Naive B cell (primary cell): ENCODE measurements at places on chromosomes 2 and 18. TPM values are rescaled to one million over a fixed set of nuclear protein-coding genes. Genes with fewer than 3 reads are reported as not detected.

Gene TRAF3IP1
- 2.8 TPM for polyA plus RNA-seq

Gene ATG4B
- polyA plus RNA-seq: 61.5 TPM

Gene CAPN14
- not detected for polyA plus RNA-seq

Gene DNAH6
- not detected for polyA plus RNA-seq

Gene KCNS3
- not detected for polyA plus RNA-seq

Gene PPP3R1
- 11.2 TPM for polyA plus RNA-seq

Gene GTF2A1L
- polyA plus RNA-seq: not detected

Gene SANBR
- 1.3 TPM for polyA plus RNA-seq

DNA sequence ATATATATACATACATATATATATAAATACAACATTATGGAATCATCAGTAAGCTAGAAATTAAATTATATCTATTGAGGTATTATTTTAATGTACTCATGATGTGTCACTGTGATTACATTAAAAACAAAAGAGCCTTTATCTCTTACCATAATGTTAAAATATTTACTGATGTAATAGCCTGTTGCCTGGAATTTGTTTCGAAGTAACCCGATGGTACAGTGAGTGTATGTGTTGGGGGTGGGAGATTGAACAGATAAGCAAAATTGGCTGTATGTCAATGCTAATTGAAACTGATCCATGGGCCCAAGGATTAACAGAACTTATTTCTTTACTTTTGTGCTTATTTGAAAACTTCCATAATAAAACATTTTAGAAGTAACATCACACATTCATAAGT is 1473.2 kb downstream of the LRP1B start:
- DNase-seq: no peak
- no peak overlapping the region for H3K27ac ChIP-seq
- H3K4me1 ChIP-seq: no peaks in the 10 kb centered on the region
- no peak overlapping the region for H3K4me3 ChIP-seq
- H3K36me3 ChIP-seq: no peaks in the 10 kb centered on the region
- H3K27me3 ChIP-seq: no peaks in the 10 kb centered on the region

- H3K36me3 ChIP-seq: peaks cover 47% of the 10 kb centered on the region
- H3K27ac ChIP-seq: no peak overlapping the region
- H3K4me1 ChIP-seq: no peaks in the 10 kb centered on the region
- no peaks in the 10 kb centered on the region for H3K27me3 ChIP-seq
Observed at GRCh38 chr2:127321303-127321702, 27.4 kb upstream of the ERCC3 start.

GRCh38 chr2:100957996-100958653 is 44.0 kb upstream of the RPL31 start:
- peaks cover 5% of the 10 kb centered on the region for H3K36me3 ChIP-seq
- H3K4me3 ChIP-seq: no peak overlapping the region
- H3K27me3 ChIP-seq: peaks cover 21% of the 10 kb centered on the region
- no peak for DNase-seq

DNA sequence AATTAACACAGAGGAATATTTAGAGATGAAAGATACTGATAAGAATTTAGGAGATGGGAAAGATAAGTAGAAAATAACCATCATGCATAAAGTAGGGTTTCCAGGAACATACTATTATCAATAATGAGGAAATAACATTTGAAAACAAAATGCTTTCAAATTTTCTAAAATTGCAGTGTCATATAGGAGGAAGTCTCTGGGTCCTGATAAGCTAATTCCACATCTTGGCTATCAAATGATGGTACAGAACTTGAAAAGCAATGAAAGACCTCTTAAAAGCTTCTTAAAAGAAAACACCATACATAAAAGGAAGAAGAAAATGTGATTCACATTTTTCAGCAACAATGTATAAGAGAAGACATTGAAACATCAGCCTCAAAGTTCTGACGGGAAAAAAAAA is 1024.8 kb downstream of the TSN start:
- DNase-seq: no peak
- H3K36me3 ChIP-seq: no peaks in the 10 kb centered on the region
- no peaks in the 10 kb centered on the region for H3K4me1 ChIP-seq
- no peak overlapping the region for H3K27ac ChIP-seq
- H3K4me3 ChIP-seq: no peak overlapping the region

- H3K4me1 ChIP-seq: no peaks in the 10 kb centered on the region
- no peaks in the 10 kb centered on the region for H3K27me3 ChIP-seq
- no peak overlapping the region for H3K4me3 ChIP-seq
- peaks cover 9% of the 10 kb centered on the region for H3K36me3 ChIP-seq
- DNase-seq: no peak
Observed at GRCh38 chr2:206112846-206113547, 27.0 kb upstream of the INO80D start.

- no peak for DNase-seq
- peaks cover 28% of the 10 kb centered on the region for H3K4me1 ChIP-seq
- H3K4me3 ChIP-seq: no peak overlapping the region
- no peaks in the 10 kb centered on the region for H3K36me3 ChIP-seq
- H3K27me3 ChIP-seq: no peaks in the 10 kb centered on the region
- H3K27ac ChIP-seq: no peak overlapping the region
Observed at GRCh38 chr2:207974216-207974605, 51.1 kb downstream of the PLEKHM3 start.

- H3K27ac ChIP-seq: peak overlapping the region; percentile 50
- no peaks in the 10 kb centered on the region for H3K27me3 ChIP-seq
- peaks cover 11% of the 10 kb centered on the region for H3K4me1 ChIP-seq
- no peak for DNase-seq
- H3K36me3 ChIP-seq: peaks cover 21% of the 10 kb centered on the region
Observed at GRCh38 chr2:197045115-197045514, 118.6 kb upstream of the PGAP1 start.

DNA sequence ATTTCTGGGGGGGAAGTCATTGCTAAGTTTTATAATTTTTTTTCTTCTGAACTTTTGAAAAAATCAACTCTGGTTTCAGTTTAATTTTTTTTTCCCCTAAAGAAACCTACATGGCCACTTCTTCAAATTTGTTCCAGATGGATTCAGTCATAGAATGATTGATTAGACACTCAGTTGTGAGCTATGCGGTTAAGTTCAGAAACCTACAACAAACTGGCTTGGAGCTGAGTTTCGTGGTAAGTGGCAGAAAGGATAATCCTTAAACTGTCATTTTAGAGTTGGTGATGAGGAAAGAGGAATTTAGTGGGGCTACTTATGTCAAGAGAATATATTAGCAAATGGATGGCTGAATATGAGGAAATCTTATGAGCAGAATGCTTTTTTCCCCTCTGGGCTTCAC is 23.7 kb downstream of the EFEMP1 start:
- no peak overlapping the region for H3K27ac ChIP-seq
- H3K36me3 ChIP-seq: no peaks in the 10 kb centered on the region
- H3K4me3 ChIP-seq: no peak overlapping the region
- H3K4me1 ChIP-seq: no peaks in the 10 kb centered on the region
- peaks cover 9% of the 10 kb centered on the region for H3K27me3 ChIP-seq
- no peak for DNase-seq

DNA sequence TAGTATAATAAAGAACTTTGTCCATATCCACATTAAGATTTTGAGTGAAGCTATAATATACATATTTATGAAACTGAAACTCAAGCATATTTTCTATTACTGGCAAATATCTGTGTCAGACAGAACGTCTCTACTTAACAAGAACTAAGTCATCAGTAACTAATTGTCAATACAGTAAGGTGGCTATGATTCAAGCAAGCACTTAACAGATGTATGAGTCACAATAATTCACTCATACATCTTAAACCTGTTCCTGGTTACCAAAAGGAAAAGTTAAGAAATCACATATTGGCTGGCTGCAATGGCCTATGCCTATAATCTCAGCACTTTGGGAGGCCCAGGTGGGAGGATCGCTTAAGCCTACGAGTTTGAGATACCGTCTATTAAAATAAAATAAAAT is 96.0 kb downstream of the SOS1 start:
- no peaks in the 10 kb centered on the region for H3K4me1 ChIP-seq
- no peak for DNase-seq
- no peak overlapping the region for H3K4me3 ChIP-seq
- H3K27ac ChIP-seq: peak overlapping the region; percentile 31

- no peak overlapping the region for H3K4me3 ChIP-seq
- DNase-seq: no peak
- no peaks in the 10 kb centered on the region for H3K36me3 ChIP-seq
- no peaks in the 10 kb centered on the region for H3K27me3 ChIP-seq
- no peaks in the 10 kb centered on the region for H3K4me1 ChIP-seq
Observed at GRCh38 chr2:231235217-231235616, 36.8 kb downstream of the ARMC9 start.

GRCh38 chr2:160650196-160651118 is 156.8 kb upstream of the RBMS1 start:
- no peak overlapping the region for H3K4me3 ChIP-seq
- H3K27me3 ChIP-seq: no peaks in the 10 kb centered on the region
- H3K27ac ChIP-seq: peak overlapping the region; percentile 12
- H3K4me1 ChIP-seq: peaks cover 12% of the 10 kb centered on the region
- no peak for DNase-seq
- H3K36me3 ChIP-seq: no peaks in the 10 kb centered on the region

- peak overlapping the region; percentile 99 for H3K4me3 ChIP-seq
- H3K4me1 ChIP-seq: peaks cover 47% of the 10 kb centered on the region
- no peaks in the 10 kb centered on the region for H3K27me3 ChIP-seq
- peak overlapping the region; percentile 99 for H3K27ac ChIP-seq
Observed at GRCh38 chr2:178478130-178478438, 316 bp downstream of the FKBP7 start.

DNA sequence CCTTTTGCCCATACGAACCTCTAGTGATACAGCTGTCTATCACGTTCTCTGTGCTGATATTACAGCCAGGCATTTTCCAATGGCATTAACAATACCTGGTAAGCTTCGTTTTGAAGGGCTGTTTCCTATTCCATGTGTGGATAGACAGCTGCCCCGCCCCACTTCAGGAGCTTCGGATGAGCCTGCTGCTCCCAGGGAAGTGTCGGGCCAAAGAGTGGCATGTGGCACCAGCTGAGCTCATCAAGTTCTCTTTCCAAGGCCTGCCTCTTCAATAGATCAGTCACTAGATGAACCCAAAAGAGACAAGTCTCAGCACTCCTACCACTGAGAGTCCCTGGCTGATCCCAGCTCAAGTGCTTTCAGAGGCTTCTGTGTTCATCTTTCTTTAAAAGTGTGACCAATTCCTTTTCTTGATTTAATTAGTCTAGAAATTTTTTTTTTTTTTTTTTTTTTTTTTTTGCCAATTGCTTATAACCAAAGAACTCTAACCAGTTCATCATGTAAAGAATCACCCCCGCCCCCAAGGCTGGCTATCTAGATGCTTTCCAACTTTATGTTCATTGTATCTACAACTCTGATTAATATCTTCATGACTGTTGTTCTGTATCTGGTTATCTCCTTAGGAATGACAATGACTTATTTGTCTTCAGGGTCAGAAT is 46.6 kb downstream of the HDAC4 start:
- H3K4me1 ChIP-seq: peaks cover 14% of the 10 kb centered on the region
- no peak for DNase-seq
- H3K36me3 ChIP-seq: peaks cover 25% of the 10 kb centered on the region
- H3K27ac ChIP-seq: no peak overlapping the region
- no peak overlapping the region for H3K4me3 ChIP-seq

DNA sequence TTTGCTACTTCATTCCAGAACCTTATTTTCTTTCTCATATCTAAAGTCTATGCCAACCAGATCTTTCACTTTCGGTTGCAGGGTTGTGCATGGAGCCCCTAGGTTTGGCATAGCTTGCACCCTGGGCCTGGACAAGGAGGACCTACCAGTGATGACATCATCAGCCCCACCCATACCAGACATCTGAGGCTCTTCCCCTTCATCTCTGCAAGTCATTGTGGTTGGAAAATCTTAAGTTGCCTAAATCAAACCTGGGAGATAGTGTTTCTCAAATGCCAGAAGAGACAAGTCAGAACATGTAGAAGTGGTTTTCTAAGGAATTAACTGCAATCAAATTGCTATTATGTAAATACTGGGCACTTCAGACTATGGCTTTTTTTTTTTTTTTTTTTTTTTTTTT is 363.3 kb downstream of the ZNF516 start:
- no peaks in the 10 kb centered on the region for H3K27me3 ChIP-seq
- DNase-seq: no peak
- H3K4me3 ChIP-seq: no peak overlapping the region
- H3K27ac ChIP-seq: no peak overlapping the region
- H3K4me1 ChIP-seq: no peaks in the 10 kb centered on the region

- peak overlapping the region; percentile 45 for H3K4me3 ChIP-seq
- DNase-seq: no peak
- peaks cover 13% of the 10 kb centered on the region for H3K4me1 ChIP-seq
- peaks cover 4% of the 10 kb centered on the region for H3K36me3 ChIP-seq
- no peak overlapping the region for H3K27ac ChIP-seq
Observed at GRCh38 chr2:176088048-176088936, 4.2 kb upstream of the HOXD13 start.

DNA sequence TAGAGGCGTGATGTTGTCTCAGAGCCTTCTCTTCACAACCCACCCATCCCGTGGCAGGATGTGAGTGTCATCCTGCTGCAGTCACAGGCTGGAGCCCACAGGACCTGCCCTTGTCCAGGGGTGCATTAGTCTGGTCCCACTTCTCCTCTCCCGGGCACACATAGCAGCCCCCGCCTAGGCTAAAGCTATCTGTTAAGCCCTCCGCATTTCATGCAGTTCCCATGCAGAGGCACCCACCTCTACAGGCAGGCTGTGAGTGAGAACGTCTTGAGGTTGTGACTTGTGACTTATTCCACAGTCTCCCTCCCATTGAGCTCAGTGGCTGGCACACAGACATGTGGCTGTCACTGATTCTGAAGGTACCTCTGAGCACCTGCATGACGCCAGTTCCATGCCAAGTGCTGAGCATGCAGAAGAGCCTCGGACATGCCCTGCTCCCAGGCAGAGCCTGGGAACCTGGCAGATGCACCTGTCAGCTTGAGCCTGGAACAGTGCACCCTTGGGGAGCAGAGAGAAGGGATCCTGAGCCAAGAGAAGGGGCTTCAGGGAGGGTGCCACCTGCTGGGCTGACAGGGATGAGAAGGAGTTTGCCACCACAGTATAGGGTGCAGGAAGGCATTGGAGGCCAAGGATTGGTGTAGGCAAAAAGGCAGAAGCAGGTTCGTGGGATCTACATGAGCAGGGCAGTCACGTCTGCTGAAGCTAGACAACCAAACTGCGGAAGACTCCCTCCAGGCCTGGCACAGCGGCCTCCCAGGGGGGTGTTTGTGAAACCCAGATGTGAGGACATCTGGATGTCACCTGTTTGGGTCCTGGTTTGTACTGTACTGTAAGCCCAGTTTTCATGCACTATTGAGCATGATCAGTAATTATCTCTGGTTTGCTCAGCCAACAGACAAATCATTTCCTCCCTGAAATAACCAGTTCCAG is 213.6 kb downstream of the GLI2 start:
- no peaks in the 10 kb centered on the region for H3K27me3 ChIP-seq
- H3K36me3 ChIP-seq: no peaks in the 10 kb centered on the region
- H3K4me3 ChIP-seq: no peak overlapping the region
- no peak overlapping the region for H3K27ac ChIP-seq
- DNase-seq: no peak
- no peaks in the 10 kb centered on the region for H3K4me1 ChIP-seq

- no peaks in the 10 kb centered on the region for H3K4me1 ChIP-seq
- DNase-seq: no peak
- H3K4me3 ChIP-seq: no peak overlapping the region
- peaks cover 34% of the 10 kb centered on the region for H3K27me3 ChIP-seq
- no peaks in the 10 kb centered on the region for H3K36me3 ChIP-seq
Observed at GRCh38 chr2:38224821-38225437, 149.0 kb upstream of the CYP1B1 start.

- DNase-seq: peak; percentile 64
- H3K27ac ChIP-seq: peak overlapping the region; percentile 99
- peaks cover 5% of the 10 kb centered on the region for H3K36me3 ChIP-seq
- H3K27me3 ChIP-seq: no peaks in the 10 kb centered on the region
- peak overlapping the region; percentile 99 for H3K4me3 ChIP-seq
- H3K4me1 ChIP-seq: peaks cover 48% of the 10 kb centered on the region
Observed at GRCh38 chr2:46943881-46944798, 28.5 kb upstream of the MCFD2 start.

GRCh38 chr2:100924520-100925451 is 77.3 kb upstream of the RPL31 start:
- no peaks in the 10 kb centered on the region for H3K36me3 ChIP-seq
- DNase-seq: no peak
- peaks cover 13% of the 10 kb centered on the region for H3K27me3 ChIP-seq
- H3K4me3 ChIP-seq: no peak overlapping the region
- H3K4me1 ChIP-seq: no peaks in the 10 kb centered on the region
- H3K27ac ChIP-seq: no peak overlapping the region
